ENCODE measurements at places on chromosomes 7 and 10.
A peak's percentile ranks its signal among the peaks of the same experiment; 100 is the strongest.

GRCh38 chr7:88267421-88267820 lies 39.3 kb downstream of the STEAP4 start:
- no peak for DNase-seq

- peak; percentile 84 for DNase-seq
Observed at GRCh38 chr10:110802090-110802489, 69.6 kb upstream of the PDCD4 start.

- DNase-seq = no peak
Observed at GRCh38 chr10:132449811-132450181, 52.8 kb downstream of the PWWP2B start.

GRCh38 chr7:23915236-23915635 lies 205.2 kb downstream of the STK31 start:
- DNase-seq = no peak

DNA sequence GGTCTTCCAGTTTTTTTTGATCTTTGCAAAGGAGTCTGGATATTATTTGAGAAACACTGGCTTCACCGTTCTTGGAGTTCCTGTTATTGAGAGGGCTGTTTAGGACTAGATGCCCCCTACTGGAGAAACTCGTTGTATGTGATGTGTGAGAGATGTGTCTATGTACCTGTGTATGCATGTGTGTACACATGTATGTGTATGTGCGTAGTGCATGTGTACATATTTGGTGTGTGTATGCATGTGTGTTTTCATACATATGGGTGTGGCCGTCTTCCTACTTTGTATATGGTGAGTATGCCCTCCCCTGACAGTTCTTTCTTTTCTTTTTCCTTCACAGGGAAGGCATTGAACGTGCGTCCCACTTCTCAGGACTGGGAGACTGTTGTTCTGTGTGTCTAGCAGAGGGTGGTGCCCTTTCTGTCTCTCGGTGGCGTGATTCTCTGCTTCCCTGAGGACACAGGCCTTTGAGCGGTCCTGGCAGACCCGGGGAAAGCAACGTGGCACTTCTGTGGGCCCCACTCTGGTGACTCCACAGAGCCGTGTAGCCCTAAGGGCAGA lies 3.0 kb upstream of the CALHM3 start:
- peak; percentile 86 for DNase-seq

- DNase-seq = no peak
Observed at GRCh38 chr10:70926226-70927000, 38.0 kb upstream of the PCBD1 start.

DNA sequence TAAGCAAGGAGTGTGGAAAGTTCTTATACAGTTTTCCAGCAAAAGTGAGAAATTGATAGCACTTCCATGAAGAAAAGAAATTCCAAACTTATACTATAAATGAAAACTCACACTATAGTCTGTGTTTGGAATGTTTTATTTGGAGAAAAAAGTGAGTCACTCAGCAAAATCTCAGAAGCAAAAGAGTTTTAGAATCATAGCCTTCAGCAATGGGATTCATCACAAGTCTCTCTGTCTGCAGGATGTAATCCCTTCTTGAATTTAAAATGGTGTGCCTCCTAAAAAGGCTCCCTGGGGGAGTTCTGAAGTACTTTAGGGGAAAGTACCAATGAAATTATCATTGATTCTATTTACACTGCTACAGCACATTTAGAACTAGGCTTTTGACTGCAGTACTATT lies 756.4 kb downstream of the XPNPEP1 start:
- DNase-seq = no peak

DNA sequence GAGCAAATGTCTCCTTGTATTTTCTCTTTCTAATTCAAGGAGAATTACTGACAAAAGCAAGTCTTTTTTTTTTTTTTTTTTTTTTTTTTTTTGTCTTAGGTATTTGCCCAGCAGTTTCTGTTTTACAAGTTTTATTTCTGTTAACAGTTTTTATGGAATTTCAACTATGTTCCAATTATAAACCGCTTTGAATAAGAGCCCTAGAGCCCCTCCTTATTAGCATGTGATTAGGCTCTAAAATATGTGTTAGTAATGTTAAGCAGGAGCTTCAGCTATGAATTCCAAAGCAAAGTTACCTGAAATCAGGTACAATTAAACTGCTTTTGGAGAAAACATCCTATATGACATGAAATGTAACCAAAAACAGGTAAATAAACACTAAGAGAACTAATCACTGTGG lies 997.0 kb upstream of the POT1 start:
- no peak for DNase-seq

DNA sequence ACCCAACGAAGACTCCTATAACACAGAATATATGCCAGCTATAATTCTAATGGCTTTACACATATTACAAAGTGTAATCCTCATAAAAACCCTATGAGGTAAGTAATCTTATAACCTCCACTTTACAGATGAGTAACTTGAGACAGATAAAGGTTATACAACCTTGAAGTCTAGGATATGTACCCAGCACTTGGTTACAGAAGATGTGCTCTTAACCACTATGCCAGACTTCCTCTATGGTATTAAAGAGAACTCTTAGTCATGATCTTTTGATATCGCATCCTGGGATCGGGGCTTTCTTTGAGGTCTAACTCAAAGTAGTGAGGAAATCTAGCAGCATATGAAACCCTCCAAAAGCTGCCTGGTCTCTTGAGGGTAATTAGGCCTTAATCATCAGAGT lies 319.2 kb upstream of the LRRN3 start:
- no peak for DNase-seq

- DNase-seq = peak; percentile 76
Observed at GRCh38 chr7:120554960-120555571, 282.1 kb downstream of the KCND2 start.

GRCh38 chr7:45174966-45175765 lies 17.6 kb downstream of the RAMP3 start:
- DNase-seq = no peak

- DNase-seq = no peak
Observed at GRCh38 chr7:20409961-20410360, 79.3 kb downstream of the ITGB8 start.

- peak; percentile 19 for DNase-seq
Observed at GRCh38 chr7:29113384-29114102, 32.8 kb downstream of the CPVL start.

- DNase-seq = no peak
Observed at GRCh38 chr10:51377070-51377931, 303.0 kb downstream of the PRKG1 start.

- DNase-seq = no peak
Observed at GRCh38 chr10:100391163-100392002, 44.4 kb downstream of the SCD start.

- DNase-seq = peak; percentile 57
Observed at GRCh38 chr10:18658271-18659124, 733 bp upstream of the ARL5B start.

- DNase-seq = no peak
Observed at GRCh38 chr10:2900530-2900929, 166.8 kb upstream of the PFKP start.

DNA sequence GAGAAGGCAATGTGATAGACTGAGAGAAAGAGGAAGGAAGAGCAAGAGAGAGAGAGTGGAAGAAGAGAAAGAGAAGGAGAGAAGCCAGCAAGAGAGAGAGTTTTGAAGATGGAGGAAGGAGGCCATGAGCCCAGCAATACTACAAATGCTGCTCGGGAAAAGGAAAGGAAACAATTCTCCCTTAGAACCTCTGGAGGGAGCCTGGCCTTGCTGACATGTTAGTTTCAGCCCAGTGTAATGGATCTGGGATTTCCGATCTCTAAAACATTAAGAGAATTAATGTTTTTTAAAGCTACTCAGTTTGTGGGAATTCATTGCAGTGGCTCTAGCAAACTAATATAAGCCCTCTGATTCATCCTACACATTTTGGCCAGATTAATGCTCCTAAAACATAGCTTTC lies 206.8 kb upstream of the MTPN start:
- DNase-seq = no peak

- peak; percentile 33 for DNase-seq
Observed at GRCh38 chr10:73653701-73654100, 2.1 kb downstream of the SYNPO2L start.

GRCh38 chr10:1403508-1404322 lies 333.6 kb downstream of the ADARB2 start:
- no peak for DNase-seq

DNA sequence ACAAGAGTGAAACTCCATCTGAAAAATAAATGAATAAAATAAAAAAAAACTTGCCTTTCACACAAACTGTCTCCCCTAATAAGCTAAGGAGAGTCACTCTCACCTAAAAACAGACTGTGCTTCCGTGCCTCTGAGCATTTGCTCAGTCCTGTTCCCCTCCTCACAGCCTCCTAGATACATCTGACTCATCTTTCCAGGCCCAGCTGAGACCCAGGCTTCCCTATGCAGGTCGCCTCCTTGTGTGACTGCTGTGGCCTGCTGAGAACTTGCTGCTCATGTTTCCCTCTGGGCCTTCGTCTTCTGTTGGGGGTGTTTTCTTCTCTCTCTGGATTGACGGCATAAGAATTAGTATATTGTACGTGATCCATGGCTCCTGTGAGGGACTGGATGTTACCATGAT lies 777.7 kb downstream of the LRMDA start:
- peak; percentile 78 for DNase-seq

DNA sequence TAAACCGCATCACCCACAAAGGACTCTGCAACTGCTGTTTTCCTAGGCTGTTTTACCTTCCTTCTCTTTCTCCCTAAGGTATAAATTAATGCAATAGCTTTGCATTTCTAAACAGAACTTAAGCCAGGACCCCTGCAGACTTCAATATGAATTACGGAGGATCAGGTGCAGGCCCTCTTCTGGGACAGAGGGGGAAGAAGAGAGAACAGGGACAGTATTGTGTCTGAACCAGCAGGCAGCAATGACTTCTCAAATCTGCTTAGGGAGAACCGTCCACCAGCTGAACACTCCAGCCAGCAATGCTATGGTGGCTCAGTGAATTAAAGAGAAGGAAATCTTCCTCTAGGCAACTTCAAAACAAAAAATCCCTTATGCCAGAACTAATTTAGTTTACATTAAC lies 35.7 kb downstream of the POLR3A start:
- no peak for DNase-seq

- peak; percentile 96 for DNase-seq
Observed at GRCh38 chr10:60426425-60426824, 36.8 kb upstream of the ANK3 start.

GRCh38 chr10:114668375-114669080 lies 10.5 kb upstream of the ABLIM1 start:
- no peak for DNase-seq

- DNase-seq = no peak
Observed at GRCh38 chr10:71086439-71087080, 125.8 kb upstream of the UNC5B start.

- DNase-seq = peak; percentile 73
Observed at GRCh38 chr10:110530131-110530831, 32.6 kb downstream of the DUSP5 start.

- no peak for DNase-seq
Observed at GRCh38 chr10:24357344-24358004, 148.5 kb downstream of the KIAA1217 start.

GRCh38 chr7:138907201-138907847 lies 73.9 kb downstream of the KIAA1549 start:
- DNase-seq = peak; percentile 10

DNA sequence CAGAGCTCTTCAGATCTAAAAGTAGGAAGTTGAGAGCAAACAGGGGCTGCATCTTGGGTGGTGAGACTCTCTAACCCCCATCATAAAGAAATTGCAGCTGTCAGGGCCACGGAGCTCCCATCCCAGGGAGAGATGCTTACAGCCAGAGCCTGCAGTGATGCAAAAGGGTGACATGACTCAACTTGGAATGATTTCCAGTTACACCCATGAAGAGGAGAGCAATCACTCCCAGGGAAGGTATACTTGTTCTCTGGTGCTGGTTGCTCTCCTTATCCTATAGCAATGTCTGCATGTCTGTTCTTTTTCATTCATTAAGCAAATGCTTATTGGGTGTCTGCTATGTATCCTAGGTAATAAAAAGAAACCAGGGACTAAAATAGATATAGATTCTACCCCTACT lies 228.0 kb downstream of the RAB11FIP2 start:
- DNase-seq = no peak

DNA sequence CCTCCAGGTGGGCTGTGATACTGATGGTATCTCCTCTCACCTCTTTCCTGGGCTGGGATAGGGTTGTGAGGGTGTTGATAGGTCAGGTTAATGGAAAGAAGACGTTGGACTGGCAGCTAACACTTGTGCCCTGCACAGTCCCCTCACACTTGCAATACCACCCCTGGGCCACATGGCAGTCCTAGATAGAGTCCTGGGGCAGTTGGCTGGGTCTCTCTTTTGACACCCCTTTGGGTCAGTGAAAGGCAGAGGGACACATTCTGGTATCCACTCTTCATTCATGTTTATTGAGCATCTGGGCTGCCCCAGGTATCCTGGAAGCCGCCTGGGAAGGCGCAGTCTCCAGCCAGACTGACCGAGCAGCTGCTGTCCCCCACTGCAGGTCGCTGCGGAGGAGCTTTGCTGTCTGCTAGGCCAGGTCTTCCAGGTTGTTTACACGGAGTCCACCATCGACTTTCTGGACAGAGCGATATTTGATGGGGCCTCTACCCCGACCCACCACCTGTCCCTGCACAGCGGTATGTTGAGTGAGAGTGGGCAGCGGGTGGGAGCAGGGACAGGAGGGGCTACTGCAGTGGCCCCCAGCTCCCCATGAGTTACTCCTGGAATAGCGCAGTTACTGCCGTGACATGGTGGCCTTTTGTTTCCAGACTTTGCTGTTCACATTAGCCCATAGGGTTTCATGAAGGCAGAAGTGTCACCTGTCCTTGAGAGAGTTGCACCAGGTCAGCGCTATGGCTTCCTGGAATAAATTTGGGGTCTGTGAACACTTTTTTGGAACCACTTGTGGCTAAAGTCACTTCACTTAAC lies 19.1 kb downstream of the NACAD start:
- no peak for DNase-seq

- DNase-seq = peak; percentile 57
Observed at GRCh38 chr7:149562602-149563001, 65.0 kb upstream of the ZNF746 start.

GRCh38 chr10:103816431-103816830 lies 38.9 kb downstream of the SH3PXD2A start:
- DNase-seq = peak; percentile 40

GRCh38 chr7:11127114-11127785 lies 153.6 kb downstream of the PHF14 start:
- DNase-seq = peak; percentile 20

- no peak for DNase-seq
Observed at GRCh38 chr7:131861620-131862346, 305.4 kb upstream of the PODXL start.

- DNase-seq = no peak
Observed at GRCh38 chr10:35834877-35835494, 192.9 kb upstream of the FZD8 start.

DNA sequence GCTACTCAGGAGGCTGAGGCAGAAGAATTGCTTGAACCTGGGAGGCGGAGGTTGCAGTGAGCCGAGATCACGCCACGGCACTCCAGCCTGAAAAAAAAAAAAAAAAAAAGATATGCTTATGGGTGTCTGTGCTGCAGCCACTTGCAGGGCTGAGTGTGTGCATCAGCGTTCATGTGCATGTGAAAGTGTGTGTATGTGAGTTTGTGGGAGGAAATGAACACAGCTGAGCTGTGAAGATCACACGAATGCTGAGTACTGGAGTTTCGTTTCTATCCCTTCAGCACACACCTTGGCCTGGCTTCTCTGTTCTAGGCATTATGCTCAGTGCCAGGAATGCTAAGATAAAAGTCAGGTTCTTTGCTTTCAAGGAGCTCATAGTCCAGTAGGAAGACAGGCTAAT lies 12.0 kb upstream of the SVOPL start:
- no peak for DNase-seq

Measured in fibroblast of mammary gland (primary cell).